Stimulated activated CD8-positive, alpha-beta memory T cell treated with anti-CD3 and anti-CD28 coated beads, Interleukin-7, amount 100 ng/mL, for 24 hours (primary cell): ENCODE measurements at places on chromosomes 16 and 17.

DNA sequence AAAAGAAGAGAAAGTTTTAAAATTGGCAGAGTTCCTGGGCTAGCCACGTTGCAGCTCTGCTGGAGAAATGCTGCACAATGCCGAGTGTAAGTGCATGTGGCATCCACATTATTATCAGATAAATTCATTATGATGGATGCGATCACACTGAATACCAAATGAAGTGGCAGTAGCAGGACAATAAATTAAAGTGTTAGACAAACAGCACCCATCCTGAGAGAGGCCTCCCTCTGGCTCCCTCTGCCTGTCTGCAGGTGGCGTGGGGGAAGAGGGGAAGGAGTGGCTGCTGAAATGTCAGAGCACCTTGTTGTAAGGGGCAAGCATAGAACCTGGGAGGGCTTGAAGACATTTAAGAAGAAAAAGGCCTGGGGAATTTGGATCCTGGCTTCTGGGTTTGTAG lies 324.1 kb downstream of the HAPSTR1 start:
- no peak for DNase-seq

- DNase-seq, result no peak
Observed at GRCh38 chr16:85068746-85069145, 41.2 kb downstream of the KIAA0513 start.

GRCh38 chr17:39622380-39623006 lies 4.3 kb upstream of the PPP1R1B start:
- DNase-seq, result no peak

DNA sequence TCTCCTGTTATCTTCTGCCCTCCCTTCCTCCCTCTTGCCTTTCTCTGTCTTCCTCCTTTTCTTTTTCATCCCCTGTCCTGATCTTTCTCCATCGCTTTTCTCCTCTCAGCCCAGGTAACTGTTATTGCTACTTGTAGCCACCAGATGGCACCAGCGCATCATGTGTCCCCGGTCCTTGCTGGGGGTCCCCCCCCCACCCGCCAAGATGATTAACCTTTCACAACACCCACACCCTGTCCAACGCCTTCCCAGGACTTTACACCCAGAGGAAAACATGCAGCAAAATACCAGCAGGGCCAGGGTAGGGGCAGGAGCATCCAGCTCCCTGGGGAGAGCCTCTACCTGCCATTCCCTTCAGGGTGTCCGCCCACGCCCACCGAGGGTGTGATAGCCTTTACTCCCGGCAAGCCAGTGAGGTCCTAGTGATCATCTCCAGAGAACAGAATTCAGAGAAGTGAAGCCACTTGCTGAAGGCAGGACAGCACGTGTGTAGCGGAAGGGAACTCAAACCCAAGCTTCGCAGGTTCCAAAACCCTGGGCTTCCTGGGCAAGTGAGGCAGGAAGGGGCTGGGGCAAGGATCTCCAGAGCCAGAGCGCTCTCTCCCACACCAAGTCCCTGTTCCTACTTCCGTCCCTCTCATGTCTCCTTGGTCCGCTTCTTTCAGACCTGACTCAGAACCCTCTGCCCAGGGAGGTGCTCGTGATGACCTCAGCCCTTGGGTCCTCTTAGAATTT lies 13.4 kb upstream of the TAC4 start:
- peak; percentile 40 for DNase-seq

GRCh38 chr17:68733241-68734176 lies 132.3 kb upstream of the FAM20A start:
- DNase-seq, result no peak

DNA sequence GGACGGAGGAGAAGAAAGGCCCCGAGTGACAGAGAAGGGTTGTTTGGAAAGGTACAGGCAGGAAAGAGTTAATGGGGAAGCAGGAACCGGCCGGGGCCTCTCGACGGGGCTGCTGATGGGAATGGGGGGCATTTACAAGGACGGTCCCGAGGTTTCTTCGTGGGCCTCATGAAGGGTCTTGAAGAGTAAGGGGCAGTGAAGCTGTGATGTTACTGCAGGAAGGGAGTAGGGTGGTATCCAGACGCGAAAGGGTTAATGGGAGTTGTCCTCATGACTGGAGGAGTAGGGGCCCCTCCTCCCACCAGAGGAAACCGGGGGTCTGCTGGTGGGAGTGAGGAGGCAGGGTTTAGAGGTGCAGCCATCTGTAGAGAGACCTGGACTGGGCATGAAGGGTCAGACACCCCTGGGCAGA lies 481 bp downstream of the PDK2 start:
- no peak for DNase-seq

- no peak for DNase-seq
Observed at GRCh38 chr17:76166906-76167305, 25.9 kb upstream of the FOXJ1 start.

DNA sequence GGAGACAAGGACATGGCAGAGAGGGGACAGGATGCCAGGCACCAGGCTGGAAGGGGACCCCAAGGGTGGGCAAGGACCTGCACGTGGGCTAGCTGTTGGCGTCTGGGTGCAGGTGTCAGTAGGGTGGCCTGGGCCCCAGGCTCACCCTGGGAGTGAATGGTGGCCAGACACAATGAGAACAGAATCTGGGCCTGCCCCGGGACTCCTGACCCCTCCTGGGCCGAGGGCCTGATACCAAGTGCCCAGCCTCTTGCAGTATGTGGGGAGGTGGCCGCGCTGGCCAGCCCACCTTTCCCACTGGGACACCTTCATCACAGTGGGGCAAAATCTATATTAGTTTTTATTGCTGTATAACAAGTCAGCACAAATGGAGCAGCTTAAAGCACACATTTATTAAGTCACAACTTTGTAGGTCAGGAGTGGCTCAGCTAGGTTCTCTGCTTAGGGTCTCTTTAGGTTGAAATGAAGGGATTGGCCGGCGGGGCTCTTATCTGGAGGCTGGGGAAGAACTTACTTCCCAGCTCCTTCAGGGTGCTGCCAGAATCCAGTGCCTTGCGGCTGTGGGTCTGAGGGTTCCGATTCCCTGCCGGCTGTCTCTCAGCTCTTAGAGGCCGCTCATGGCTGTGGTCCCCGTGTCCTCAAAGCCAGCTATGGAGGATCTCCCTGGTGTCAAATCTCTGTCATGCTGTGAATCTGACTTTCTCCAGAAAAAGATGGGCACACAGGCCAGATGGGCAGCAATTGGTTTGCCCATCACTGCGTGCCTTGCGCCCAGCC lies 3.6 kb downstream of the PRSS33 start:
- DNase-seq, result no peak

DNA sequence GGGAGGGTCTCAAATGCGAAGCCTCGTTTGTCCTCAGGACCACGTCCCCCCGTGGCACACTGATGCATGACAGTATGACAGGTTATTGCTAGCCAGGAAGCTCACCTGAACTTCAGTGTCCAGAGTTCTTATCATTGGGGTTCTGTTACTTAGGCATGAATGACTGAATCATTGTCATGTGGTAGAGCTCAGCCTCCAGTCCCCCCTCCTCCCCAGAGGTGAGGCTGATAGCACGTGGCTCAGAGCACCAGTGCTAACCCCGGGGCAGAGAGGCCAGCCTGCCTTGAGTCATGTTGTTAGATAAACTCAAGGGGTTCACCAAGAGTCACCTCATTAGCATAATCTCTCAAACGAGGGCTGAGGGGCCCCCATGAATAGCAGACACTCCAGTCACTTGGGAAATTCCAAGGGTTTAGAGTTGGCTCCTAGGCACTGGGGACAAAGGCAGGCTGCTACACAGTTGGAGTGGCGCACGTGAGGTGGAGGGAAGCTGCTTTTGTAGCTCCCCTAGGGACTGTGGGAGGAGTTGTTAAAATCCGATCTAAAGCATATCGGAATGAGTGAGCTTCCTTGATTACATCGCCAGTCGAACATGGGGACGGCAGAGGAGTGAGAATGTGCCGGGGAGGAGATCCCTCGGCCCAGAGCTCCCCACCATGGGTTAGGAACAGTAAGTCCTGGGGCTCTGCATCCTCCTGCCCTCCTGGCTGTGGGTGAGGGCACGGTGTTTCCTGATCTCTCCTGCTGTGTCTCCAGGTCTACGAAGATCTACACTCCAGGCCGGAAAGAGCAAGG lies 18.2 kb downstream of the DHX38 start:
- no peak for DNase-seq

DNA sequence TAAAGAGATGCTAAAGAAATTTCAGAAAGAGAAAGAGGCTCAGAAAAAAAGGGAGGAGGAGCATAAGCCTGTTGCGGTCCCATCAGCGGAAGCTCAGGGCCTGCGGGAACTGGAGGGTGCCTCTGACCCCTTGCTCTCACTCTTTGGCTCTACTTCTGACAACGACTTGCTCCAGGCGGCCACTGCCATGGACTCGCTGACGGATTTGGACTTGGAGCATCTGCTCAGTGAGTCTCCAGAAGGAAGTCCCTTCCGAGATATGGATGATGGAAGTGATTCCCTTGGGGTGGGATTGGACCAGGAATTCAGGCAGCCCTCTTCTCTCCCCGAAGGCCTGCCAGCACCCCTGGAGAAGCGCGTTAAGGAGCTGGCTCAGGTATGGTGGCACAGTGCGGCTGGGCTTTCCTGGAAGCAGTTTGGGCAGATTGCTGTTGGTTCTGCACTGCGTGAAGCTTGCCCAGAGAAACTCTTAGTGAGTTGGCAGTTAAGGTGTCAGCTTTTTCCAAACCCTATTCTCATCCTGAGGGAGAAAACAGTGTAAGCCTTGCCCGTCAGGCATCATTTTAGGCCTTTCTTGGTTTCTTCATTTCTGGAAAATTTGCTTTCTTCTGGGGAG lies 13.6 kb downstream of the UBN1 start:
- DNase-seq, result no peak

DNA sequence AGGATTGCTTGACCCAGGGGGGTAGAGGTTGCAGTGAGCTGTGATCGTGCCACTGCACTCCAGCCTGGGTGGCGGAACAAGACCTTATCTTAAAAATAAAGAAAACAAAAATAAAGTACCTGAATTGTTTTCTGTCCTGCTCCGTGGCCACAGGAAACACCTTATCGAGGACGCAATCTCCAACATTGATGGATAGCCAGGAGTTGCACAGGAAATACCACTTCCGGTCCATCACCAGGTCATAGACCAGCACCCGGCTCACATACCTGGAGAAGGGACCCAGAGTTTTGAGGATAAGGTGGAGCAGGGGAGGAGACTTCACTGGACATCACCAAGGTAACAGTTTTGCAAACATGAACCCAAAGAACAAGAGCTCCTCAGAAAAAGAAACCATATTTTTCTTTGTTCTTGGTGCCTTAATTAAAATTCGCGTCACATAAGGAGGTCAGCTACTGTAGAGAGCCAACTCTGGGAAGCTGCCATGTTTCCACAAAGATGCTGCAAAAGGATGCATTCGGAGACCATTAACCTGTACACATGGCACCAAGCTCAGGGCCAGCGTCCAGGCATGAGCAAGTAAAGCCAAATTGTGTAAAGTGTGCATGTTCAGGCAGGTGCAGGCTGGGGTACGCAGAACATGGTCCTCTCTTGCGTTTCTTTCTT lies 55.6 kb upstream of the GCSH start:
- DNase-seq, result no peak

- no peak for DNase-seq
Observed at GRCh38 chr16:49952386-49952785, 72.6 kb upstream of the CNEP1R1 start.

DNA sequence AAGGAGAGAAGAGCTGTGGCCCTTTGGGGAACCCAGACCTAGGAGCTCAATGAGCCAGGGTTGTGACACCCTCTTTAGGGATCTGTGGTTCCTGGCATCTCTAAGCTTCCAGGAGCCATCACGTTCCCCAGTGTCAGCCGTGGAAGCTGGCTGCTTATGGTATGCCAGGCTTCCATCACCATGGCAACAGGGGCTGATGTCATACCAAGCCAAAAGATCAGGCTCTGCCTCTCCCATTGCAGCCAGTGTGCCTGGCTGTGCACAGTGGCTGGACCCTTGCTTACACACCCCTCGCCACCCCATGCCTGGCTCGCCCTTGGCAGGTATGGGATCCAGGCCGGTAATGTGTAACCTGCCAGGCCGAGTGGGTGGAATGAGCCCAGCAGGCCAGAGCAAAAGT lies 91.1 kb downstream of the SSH2 start:
- DNase-seq, result no peak

DNA sequence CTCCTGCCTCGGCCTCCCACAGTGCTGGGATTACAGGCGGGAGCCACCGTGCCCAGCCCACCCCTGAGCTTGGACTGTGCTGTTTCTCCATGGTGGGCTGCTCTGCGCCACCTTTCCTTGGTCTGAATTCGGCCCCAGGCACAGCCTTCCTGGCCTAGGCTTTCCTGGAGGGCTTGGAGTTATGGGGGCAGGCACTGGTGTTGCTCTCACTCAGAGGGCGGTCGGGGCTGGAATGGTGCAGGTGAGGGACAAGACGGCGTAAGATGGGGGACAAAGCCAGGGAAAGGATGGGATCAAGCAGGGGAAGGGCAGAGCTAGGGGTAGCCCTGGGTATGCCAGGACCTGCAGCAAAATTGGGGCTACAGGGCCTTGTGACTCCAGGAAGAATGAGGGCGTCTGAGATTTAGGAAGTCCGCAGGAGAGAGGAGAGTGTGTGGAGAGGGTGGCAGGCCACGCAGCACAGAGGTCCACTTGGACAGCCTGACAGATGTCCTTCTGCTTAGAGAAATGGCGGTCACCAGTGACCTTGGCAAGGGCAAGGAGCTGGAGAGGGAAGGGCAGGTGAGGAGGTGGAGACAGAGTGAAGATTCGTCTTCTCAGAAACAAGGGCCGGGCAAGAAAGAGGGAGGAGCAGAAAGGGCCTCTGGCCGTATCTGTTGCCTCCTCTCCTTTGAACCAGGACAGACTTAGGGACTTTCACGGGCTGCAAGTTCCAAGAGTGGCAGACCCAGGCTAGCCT lies 1.6 kb upstream of the ATP6V0C start:
- no peak for DNase-seq
